Adrenal gland (tissue), 19 donors: ENCODE measurements at places on chromosomes 2 and 18. TPM values are rescaled to one million over a fixed set of nuclear protein-coding genes. Genes with fewer than 3 reads are reported as not detected.

The ANKRD30B gene
- polyA plus RNA-seq, result 0.57 TPM

The INPP5D gene
- polyA plus RNA-seq, result 15.6 TPM

The C18orf32 gene
- 61.4 TPM for polyA plus RNA-seq

The TXNDC2 gene
- not detected for polyA plus RNA-seq

The EVX2 gene
- not detected for polyA plus RNA-seq

The GKN2 gene
- polyA plus RNA-seq, result not detected

The SNTG2 gene
- 0.72 TPM for polyA plus RNA-seq

The ACKR3 gene
- 12.8 TPM for polyA plus RNA-seq

The C2orf92 gene
- 4.1 TPM for polyA plus RNA-seq

The DNAH6 gene
- polyA plus RNA-seq, result 0.32 TPM

The SLC9A4 gene
- not detected for polyA plus RNA-seq

The MBD5 gene
- 24.8 TPM for polyA plus RNA-seq

The ITGB6 gene
- polyA plus RNA-seq, result 0.08 TPM

The HRH4 gene
- not detected for polyA plus RNA-seq

The UGT1A8 gene
- polyA plus RNA-seq, result 0.05 TPM

The XPO1 gene
- polyA plus RNA-seq, result 117 TPM

The ZSWIM2 gene
- not detected for polyA plus RNA-seq

The RANBP2 gene
- 17.7 TPM for polyA plus RNA-seq

The ANKRD53 gene
- polyA plus RNA-seq, result 1.5 TPM

The SCYGR4 gene
- not detected for polyA plus RNA-seq
